ENCODE measurements at places on chromosomes 5 and 9.
A peak's percentile ranks its signal among the peaks of the same experiment; 100 is the strongest.

DNA sequence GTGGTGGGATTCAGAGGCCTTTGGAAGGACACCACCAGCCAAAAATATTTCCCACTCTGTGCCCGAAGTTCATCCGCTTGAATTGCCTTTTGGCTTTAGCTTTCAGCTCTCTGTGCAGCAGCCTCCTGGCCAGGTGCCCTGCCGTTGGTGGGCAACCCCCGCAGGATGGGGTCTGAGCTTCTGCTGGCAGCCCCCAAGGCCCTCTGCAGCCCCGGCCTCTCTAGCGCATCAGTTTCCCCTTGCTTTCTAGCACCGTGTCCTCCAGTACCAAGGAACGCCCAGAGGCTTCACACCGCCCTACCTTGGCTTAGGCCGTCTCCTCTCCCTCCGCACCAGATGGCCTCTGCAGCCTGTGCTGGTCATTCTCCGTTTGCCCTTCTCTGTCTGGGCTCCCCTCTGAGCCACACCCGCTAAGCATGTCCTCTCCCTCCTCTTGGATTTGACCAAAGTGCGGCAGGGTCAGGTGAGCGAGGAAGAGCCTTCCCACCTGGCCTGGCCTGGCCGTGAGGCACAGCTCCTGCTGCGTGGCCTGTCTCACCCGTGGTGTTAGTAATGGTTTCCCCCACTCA is 4.2 kb upstream of the TSC1 start:
- no peak for DNase-seq
- H3K27ac ChIP-seq: no peak overlapping the region
- no peak overlapping the region for H3K4me3 ChIP-seq
- H3K27me3 ChIP-seq: no peaks in the 10 kb centered on the region

DNA sequence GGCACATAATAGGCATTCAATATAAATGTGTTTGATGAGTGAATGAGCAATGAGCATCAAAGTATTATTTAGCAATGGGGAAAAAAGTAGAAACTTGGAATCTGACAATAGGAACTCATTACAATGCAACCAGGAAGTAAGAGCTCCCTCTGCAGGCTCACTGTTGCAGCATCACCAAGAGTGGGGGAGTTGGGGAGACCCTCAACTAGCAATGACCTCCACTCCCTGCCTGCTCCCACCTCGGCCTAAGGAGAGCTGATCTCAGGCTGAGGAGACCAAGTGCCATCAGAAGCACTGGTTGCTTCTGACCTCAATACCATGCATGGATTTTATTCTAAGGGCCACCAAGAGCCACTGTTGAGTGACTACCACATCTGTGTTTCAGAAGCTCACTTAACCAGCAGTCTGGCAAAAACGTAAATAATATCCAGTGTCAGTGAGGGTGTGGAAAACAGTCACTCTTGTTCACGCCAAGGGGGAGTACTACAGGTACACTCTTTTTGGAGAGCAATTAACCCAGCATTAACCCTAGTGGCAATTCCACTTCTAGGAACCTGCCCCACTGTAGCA is 8.0 kb downstream of the VDAC1 start:
- H3K36me3 ChIP-seq: no peaks in the 10 kb centered on the region
- no peak overlapping the region for H3K4me3 ChIP-seq
- H3K4me1 ChIP-seq: peaks cover 32% of the 10 kb centered on the region

- no peak for DNase-seq
- H3K27me3 ChIP-seq: no peaks in the 10 kb centered on the region
- no peak overlapping the region for H3K27ac ChIP-seq
- no peaks in the 10 kb centered on the region for H3K4me1 ChIP-seq
- H3K36me3 ChIP-seq: no peaks in the 10 kb centered on the region
These were observed 198.3 kb downstream of the KCTD16 start for GRCh38 chr5:144369006-144369405.

DNA sequence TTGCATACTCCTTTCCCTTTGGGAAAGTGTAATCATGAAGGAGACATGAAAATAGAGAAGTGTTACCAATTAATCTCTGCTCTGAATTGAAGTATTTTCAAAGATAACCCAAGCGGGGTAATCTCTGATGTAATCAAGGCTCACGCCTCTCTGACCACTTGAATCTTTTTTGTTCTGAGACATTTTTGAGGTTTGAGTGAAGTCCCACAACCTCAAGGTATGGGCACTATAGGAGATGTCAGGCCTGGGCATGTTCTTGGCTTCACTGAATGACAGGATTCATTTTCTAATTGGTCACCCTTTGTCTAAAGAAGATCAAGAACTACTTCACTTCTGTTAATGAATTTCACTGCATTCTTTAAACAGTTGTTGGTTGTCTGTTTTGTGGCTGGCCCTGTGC is 23.7 kb downstream of the ENHO start:
- H3K36me3 ChIP-seq: no peaks in the 10 kb centered on the region
- no peak overlapping the region for H3K27ac ChIP-seq
- no peaks in the 10 kb centered on the region for H3K27me3 ChIP-seq
- H3K4me3 ChIP-seq: no peak overlapping the region

- H3K4me3 ChIP-seq: no peak overlapping the region
- no peak for DNase-seq
- H3K4me1 ChIP-seq: no peaks in the 10 kb centered on the region
- no peaks in the 10 kb centered on the region for H3K36me3 ChIP-seq
These were observed 19.0 kb upstream of the LHFPL2 start for GRCh38 chr5:78667461-78668103.

- H3K4me3 ChIP-seq: no peak overlapping the region
- peaks cover 31% of the 10 kb centered on the region for H3K4me1 ChIP-seq
- no peaks in the 10 kb centered on the region for H3K36me3 ChIP-seq
- H3K27ac ChIP-seq: no peak overlapping the region
- no peaks in the 10 kb centered on the region for H3K27me3 ChIP-seq
These were observed 59.4 kb upstream of the NEK6 start for GRCh38 chr9:124198331-124198730.

- no peak for DNase-seq
- H3K27me3 ChIP-seq: no peaks in the 10 kb centered on the region
- H3K27ac ChIP-seq: peak overlapping the region; percentile 62
- no peak overlapping the region for H3K4me3 ChIP-seq
These were observed 102.0 kb downstream of the LPAR1 start for GRCh38 chr9:110936237-110936636.

DNA sequence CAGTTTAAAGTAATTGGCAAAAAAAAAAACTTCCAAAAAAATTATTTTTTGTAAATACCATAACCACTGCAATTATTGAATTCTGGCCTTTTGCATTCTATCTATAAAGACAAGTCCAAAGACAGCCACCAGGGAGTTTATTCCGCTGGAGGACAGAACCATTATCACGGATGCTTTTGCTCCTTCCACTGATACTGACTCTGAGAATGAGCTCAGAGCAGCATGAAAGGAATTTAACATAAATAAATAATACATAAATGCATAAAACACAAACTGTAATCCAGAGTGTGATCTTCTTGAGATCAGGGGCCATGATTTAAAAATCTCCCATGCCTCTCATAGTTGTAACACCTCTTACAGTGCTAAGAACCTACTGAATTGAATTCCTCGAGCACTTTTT is 264.8 kb downstream of the ARRDC3 start:
- H3K4me1 ChIP-seq: no peaks in the 10 kb centered on the region
- H3K27ac ChIP-seq: no peak overlapping the region
- DNase-seq: no peak
- no peak overlapping the region for H3K4me3 ChIP-seq
- no peaks in the 10 kb centered on the region for H3K27me3 ChIP-seq
- no peaks in the 10 kb centered on the region for H3K36me3 ChIP-seq

- H3K27me3 ChIP-seq: no peaks in the 10 kb centered on the region
- H3K36me3 ChIP-seq: no peaks in the 10 kb centered on the region
- no peak for DNase-seq
- H3K4me3 ChIP-seq: no peak overlapping the region
- no peaks in the 10 kb centered on the region for H3K4me1 ChIP-seq
These were observed 253.1 kb downstream of the TLR4 start for GRCh38 chr9:117957267-117957666.

DNA sequence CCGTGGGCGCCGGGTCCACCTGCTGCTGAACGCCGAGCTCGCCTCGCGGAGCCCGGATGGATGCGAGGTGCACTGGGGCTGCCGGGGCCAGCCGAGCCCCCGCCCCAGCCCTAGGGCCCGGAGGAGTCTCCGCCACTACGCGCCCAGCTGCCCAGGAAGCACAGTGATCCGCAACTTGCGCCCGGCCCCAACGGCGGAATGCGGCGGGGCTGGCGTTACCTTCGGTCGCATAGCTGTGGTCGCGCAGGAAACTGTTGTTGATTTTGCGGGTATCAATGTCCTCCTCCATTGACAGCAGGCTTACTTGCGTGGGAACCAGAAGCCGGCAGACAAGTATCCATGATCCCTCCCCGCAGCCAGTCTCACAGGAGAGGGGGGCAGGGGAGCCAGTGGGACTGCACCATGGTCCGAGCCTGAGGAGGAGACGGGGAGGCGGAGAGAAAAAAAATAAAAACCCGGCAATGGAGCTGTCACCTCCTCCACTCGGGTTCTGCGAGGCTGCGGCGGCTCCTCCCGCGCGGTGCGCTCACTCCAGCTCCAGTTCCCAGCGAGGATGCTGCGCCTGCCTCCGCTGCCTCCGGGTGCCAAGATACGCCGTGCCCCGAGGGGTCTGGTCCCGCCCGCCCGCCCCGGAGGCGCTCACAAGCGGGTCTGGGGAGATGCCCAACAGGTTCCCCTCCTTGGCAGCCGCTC is 628 bp downstream of the PPP2R2B start:
- H3K27me3 ChIP-seq: peaks cover 31% of the 10 kb centered on the region
- H3K4me3 ChIP-seq: peak overlapping the region; percentile 38

DNA sequence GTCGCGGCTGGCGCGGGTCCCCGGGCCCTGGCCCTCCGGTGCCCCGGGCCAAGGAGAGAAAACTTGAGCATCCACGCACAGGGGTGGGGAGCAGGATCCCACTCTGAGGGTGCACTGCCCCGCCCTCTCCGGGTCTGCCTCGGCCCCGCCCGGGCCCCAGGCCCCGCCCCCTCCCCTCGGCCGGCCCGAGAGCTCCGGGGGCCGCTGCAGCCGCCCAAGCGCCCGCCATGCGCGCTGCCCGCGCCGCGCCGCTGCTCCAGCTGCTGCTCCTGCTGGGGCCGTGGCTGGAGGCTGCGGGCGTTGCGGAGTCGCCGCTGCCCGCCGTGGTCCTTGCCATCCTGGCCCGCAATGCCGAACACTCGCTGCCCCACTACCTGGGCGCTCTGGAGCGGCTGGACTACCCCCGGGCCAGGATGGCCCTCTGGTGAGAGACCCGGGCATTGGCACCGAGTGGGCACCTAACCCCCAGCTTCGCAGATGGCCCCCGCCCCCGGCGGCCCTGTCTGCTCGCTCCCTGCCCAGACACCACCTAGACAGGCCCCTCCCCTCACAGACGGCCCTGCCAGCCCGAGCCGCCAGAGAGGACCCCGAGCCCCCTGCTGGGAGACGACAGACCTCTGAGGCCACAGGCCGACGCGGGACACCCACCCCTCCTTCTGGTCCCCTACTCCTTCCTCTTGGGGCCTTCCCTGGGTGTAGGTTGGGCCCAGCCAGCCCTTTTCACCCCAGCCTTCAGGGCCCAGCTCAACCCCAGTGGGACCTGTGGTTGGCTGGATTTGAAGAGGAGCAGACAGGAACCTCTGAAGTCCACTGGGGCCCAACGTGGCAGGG is at the start of gene CERCAM:
Gene CERCAM (plus strand): TSS at position 207 of the 831 bp plus-strand sequence. CDS start 21 bp downstream, at position 228.
- DNase-seq: peak; percentile 72
- H3K27ac ChIP-seq: peak within 1 kb of the TSS; percentile 15
- peak within 1 kb of the TSS; percentile 96 for H3K4me3 ChIP-seq
- H3K27me3 ChIP-seq: peaks cover 62% of the 10 kb centered on the region

- H3K27ac ChIP-seq: no peak overlapping the region
- H3K4me3 ChIP-seq: no peak overlapping the region
- no peaks in the 10 kb centered on the region for H3K4me1 ChIP-seq
- no peaks in the 10 kb centered on the region for H3K27me3 ChIP-seq
- no peak for DNase-seq
- no peaks in the 10 kb centered on the region for H3K36me3 ChIP-seq
These were observed 98.9 kb upstream of the NTRK2 start for GRCh38 chr9:84570482-84571154.

DNA sequence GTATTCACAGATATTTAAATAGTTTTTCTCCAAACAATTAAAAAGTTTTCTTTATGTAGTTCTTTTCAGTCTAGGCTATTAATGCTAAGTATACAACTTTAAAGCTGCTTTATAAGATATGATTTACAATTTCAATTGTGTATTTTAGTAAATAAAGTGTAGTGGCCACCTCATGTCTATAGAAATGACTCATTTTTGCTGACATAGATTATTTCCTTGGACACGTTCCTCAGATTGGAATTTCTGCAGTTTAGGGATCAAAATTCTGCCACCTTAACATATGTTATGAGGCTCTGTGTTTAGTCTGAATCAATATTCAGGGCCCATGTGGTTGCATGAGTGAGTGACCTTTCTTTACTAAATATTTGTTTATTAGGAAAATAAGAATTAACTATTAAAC is 750.2 kb downstream of the IRX1 start:
- H3K4me3 ChIP-seq: no peak overlapping the region
- no peaks in the 10 kb centered on the region for H3K27me3 ChIP-seq
- no peak for DNase-seq

DNA sequence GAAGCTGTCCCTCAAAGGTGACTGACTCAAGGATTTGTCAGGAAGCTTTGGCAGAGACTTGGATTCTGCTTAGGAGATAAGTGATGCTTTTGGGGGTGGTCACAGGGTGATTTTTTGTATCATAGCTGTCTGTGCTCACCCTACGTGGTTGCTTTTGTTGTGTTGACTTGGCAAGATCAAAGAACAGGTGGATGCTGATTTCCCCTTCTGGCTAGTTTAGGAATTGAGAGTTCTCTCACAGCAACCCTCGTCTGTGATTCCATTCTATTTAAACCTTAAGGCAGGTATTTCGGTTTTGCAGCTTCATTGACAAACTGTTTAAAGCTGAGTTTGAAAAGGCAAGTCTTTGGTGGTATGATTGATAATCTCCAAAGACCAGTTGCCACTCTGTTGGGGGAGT is 27.2 kb downstream of the ARHGAP26 start:
- H3K36me3 ChIP-seq: no peaks in the 10 kb centered on the region
- H3K27ac ChIP-seq: peak overlapping the region; percentile 97
- no peaks in the 10 kb centered on the region for H3K27me3 ChIP-seq

- H3K36me3 ChIP-seq: no peaks in the 10 kb centered on the region
- no peaks in the 10 kb centered on the region for H3K4me1 ChIP-seq
- no peak overlapping the region for H3K4me3 ChIP-seq
- no peak for DNase-seq
These were observed 261.8 kb downstream of the MCTP1 start for GRCh38 chr5:95022967-95023695.

GRCh38 chr5:144254552-144254951 is 83.9 kb downstream of the KCTD16 start:
- H3K27me3 ChIP-seq: no peaks in the 10 kb centered on the region
- no peak overlapping the region for H3K27ac ChIP-seq
- no peak overlapping the region for H3K4me3 ChIP-seq
- H3K4me1 ChIP-seq: no peaks in the 10 kb centered on the region
- H3K36me3 ChIP-seq: no peaks in the 10 kb centered on the region

DNA sequence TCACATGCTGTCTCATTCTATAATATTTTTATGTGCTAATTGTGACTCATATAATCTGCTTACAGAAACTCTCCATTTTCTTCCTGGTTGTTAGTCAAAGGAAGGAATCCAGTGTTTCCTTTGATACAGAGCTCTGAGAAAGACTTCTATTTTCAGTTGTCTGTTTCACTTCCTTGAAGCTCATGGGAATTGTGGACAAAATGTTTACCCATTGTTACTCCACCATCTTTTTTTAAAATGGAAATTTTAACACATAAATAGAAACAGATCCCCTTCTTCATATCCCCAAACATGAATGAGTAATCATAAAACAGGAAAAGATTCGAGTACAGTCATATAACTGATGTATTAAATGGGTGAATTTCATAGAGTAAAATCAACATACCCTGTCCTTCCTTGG is 42.0 kb upstream of the KCNN2 start:
- H3K27ac ChIP-seq: no peak overlapping the region
- H3K36me3 ChIP-seq: no peaks in the 10 kb centered on the region
- no peak overlapping the region for H3K4me3 ChIP-seq

GRCh38 chr5:7494481-7495130 is 98.7 kb downstream of the ADCY2 start:
- H3K4me3 ChIP-seq: no peak overlapping the region
- DNase-seq: no peak
- no peak overlapping the region for H3K27ac ChIP-seq
- H3K4me1 ChIP-seq: no peaks in the 10 kb centered on the region
